ENCODE measurements at places on chromosomes 7 and 10.
A peak's percentile ranks its signal among the peaks of the same experiment; 100 is the strongest.

GRCh38 chr7:30026229-30027064, at the start of gene FKBP14:
FKBP14 (minus strand) TSS chr7:30026702; CDS start chr7:30026508, 194 bp downstream.
- peak; percentile 92 for DNase-seq

GRCh38 chr7:112154690-112155089, 51.5 kb downstream of the DOCK4 start:
- no peak for DNase-seq

- DNase-seq = no peak
Measured at GRCh38 chr10:86708068-86708782, 39.9 kb downstream of the LDB3 start.

DNA sequence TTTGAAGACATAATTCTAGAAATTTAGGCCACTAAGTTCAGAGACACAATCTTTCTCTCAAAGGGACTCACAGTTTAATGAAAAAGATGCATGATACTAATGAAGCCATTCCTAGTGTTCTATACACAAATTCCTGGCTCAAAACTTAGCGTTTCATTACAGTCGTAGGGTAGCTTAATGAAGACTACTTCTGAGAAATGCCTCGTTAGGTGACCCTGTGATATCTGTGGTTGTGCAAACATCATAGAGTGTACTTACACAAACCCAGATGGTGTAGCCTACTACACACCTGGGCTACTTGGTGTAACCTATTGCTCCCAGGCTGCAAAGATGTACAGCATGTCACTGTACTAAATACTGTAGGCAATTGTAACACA, 488 bp upstream of the CHCHD3 start:
- DNase-seq = no peak

DNA sequence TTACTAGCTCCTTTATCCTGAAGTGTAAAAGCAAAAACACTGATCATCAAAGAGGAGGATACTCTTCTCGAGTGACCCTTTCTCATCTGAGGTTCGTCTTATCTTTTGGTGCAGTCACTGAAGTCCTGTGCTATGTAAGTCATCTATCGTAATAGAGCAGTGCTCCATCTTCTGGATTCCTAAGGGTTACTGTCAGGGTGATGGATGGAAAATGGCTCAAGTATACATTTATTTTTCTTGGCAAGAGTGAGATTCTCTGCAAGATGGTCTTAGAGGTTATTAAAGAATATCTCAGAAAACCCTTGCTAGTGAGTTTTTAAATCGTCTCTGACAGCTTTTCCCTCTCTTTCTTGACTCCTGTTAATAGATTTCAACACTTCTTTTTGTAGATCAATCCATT, 12.4 kb downstream of the PRKG1 start:
- DNase-seq = no peak

DNA sequence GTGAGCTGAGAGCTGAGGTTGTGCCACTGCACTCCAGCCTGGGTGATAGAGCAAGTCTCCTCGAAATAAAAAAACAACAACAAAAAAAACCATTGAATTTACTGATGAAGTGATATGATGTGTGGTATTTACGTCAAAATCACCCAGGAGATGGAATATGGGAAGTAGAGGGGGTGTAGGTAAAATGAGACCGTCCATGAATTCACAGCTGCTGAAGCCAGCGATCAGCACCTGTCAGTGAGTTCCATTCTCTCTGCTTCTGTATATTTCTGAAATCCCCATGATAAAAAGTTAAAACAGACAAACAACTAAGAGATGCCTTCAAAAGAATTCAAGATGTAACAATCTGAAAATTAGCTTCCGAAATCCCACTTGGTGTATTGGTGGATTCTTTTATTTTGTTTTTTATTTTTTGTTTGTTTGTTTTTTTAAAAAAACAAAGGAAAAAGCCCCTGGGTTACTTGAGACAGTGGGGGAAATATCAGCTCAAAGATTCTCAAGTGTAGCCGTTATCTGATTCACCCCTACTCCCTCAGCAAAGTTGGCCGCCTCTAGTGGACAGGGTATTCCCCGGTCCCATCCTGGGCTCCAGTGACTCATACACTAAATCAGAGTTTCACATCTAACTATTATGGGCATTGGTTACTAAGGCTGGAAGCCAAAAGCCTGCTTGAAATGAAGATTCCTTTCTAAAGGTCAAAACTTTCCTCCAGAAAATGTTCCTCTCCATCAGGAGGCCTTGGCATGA, 76.4 kb downstream of the MAP3K8 start:
- DNase-seq = no peak

GRCh38 chr10:101575580-101576210, 12.4 kb downstream of the POLL start:
- DNase-seq = no peak

DNA sequence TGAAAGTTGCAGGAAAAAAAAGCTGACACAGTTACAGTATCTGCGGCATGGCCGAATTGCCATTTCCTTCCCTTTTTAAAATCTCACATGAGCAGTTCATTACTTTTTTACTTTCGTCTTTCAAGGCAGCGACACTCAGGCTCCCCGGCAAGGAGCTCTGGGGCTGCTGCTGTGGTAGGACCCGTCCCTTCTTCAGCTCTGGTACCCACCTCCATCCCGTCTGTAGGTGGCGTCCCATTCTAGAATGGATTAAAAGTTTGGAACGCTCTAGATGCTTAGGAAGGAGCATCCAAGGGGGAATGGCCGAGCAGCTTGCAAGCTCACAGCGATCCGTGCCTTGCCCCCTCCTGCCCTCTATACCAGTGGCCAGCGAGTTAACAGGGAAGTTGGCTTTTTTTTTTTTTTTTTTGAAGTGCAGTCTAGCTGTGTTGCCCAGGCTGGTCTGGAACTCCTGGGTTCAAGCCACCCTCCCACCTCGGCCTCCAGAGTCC, 22.8 kb upstream of the TTYH3 start:
- DNase-seq = peak; percentile 26

- no peak for DNase-seq
Measured at GRCh38 chr10:20622531-20623211, 274.4 kb downstream of the NEBL start.

GRCh38 chr10:124616040-124616835, 127.9 kb downstream of the FAM53B start:
- no peak for DNase-seq

DNA sequence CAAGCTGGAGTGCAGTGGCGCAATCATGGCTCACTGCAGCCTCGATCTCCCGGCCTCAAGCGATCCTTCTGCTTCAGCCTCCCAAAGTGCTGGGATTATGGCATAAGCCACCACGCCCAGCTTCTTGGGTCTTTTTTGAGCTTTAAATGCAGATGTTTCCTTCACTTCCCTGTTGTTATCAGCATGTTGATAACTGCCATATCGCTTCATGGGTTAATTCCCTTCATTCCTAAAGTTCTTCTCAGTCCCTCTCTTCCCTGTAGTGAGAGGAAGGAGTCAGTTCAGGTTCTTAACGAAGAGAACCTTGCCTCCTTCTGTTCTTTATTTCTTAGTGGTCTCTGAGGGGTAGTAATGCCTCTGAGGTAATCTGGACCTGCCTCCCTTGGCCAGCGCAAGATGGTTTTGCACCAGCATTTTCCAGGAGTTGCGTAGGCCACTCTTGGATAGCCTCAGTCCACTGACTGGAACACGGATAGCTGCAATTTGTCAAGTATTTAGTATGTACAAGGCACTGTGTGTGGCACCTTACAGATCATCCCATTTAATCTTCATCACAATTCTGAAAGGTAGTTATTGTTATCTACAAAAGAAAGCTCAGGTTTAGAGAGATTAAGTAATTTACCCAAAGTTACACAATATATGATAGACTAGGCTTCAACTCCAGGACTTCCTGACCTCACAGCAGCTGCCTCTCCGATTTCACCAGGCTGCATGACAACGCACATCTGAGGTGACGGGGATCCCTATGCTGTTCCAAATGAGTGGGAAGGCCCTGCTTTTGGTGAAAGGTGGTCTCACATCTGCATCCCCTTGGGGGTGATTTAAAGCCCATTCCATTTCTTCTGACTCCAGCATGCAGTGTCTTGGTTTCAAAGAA, 60.5 kb downstream of the GATA3 start:
- no peak for DNase-seq

DNA sequence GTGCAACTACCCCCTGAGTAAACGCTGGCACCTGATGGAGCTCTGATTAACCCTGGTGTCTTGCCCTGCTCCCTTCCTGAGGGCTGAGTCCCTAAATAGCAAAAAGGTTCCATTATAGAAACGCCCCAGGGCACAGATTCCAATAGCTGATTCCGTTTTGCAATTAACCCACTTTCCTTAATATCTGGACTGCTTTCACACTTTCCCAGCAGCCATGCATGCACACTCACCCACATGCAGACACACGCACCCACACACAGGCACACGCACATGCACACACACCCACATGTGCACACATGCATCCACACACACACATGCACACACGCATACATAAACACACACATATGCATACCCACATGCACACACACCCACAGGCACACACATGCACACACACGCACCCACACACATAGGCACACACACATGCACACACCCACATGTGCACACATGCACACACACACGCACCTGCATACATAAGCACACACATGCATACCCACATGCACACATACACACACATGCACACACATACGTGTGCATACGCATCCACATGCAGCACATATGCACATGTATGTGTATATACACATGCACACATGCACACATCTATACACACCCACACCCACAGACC, 129.3 kb downstream of the PAXIP1 start:
- DNase-seq = no peak

GRCh38 chr7:25287291-25287690, 59.0 kb upstream of the NPVF start:
- no peak for DNase-seq

- no peak for DNase-seq
Measured at GRCh38 chr7:86760236-86760635, 116.5 kb downstream of the GRM3 start.

GRCh38 chr7:64636386-64636785, 29.5 kb upstream of the ZNF107 start:
- DNase-seq = peak; percentile 15

- no peak for DNase-seq
Measured at GRCh38 chr7:130114374-130114773, 44.0 kb downstream of the KLHDC10 start.

GRCh38 chr10:42997849-42998165, 79.1 kb upstream of the RET start:
- no peak for DNase-seq

DNA sequence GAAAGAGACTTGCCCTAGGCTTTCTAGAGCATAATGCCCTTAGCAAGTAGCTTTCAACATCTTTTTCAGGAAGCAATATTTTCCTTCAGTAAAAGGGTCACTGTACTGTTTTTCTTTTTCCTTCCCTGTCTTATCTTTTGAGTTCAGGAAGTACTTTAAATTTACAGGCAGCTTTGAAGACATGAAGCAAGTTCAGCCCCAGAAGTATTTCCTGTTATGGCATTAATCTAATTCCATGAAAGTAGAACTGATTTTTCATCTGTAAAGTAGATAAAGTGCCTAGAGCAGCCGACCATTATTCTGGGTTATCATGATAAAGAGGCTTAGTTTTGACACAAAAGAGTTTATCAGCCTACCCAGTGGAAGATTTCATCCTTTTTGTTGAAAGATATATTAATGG, 288.2 kb downstream of the ADK start:
- no peak for DNase-seq

- DNase-seq = no peak
Measured at GRCh38 chr10:683448-684071, 5.9 kb downstream of the DIP2C start.

- DNase-seq = no peak
Measured at GRCh38 chr7:24054236-24054635, 229.8 kb upstream of the NPY start.

- DNase-seq = no peak
Measured at GRCh38 chr7:117873310-117874190, at the start of gene CTTNBP2. CTTNBP2 (minus strand) TSS chr7:117873441; CDS start chr7:117873415, 26 bp downstream.
